CMK (cell line): ENCODE measurements at places on chromosomes 11 and 22.

DNA sequence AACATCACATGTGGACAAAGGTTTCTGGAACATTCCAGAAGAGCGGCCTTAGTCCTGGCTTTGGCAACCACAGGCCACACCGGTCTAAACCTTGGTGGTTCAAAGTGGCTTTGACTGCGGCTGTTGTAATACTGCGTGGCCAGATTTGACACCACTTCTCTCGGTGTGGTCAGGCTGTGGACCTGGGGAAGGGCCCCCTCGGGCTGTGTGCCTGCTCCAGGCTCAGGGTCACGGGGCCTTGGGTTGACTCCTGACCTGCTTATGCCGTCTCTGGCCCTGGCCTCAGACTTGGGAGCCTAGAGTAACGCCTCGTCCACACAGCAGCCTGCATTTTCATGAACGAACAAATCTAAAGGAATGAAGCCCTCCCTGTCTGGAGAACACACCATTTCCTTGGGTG is 118.0 kb downstream of the PHF21B start:
- no peak for DNase-seq

- no peak for DNase-seq
Measured at GRCh38 chr11:75229466-75229865, 11.1 kb upstream of the TPBGL start.

DNA sequence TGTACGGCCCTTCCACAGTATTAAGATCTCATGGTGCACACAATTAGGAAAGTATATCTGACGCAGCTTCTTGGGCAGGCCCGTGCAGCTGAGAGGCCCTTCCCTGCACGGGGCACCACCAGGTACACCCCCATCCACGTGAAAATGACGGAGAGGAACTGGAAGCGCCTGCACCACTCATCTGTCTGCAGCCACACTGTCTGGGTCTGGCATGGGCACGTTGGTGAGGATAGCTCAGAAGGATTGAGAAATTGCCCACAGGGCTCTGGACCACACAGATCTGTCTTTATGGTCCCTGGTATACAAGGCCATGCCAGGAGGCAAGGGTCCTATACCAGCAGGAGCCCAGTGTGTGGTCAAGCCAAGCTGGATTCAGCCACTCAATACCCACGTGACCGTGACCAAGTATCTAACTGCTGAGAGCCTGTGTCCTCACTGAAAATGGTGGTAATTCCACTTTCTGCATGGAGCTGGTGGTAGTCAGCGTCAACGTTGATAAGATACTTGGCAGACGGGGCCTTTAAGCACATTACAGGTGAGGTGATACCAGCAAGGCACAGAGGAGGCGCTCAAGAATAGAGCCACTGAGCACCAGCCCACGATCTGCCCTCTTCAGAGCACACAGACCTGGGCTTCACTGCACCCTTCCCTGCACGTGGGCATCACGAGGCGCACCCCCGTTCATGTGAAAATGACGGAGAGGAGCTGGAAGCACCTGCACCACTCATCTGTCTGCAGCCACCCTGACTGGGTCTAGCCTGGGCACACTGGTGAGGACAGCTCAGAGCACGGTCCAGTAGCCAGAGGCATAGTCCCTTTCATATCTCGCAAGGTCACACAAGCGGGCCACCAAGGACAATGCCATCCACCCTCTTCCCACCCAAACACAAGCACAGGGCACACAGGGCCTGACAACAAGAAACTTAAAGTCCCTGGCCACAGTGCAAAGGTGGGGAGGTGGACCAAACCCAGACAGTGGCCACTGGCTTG is 28.4 kb downstream of the SHANK2 start:
- DNase-seq: no peak

DNA sequence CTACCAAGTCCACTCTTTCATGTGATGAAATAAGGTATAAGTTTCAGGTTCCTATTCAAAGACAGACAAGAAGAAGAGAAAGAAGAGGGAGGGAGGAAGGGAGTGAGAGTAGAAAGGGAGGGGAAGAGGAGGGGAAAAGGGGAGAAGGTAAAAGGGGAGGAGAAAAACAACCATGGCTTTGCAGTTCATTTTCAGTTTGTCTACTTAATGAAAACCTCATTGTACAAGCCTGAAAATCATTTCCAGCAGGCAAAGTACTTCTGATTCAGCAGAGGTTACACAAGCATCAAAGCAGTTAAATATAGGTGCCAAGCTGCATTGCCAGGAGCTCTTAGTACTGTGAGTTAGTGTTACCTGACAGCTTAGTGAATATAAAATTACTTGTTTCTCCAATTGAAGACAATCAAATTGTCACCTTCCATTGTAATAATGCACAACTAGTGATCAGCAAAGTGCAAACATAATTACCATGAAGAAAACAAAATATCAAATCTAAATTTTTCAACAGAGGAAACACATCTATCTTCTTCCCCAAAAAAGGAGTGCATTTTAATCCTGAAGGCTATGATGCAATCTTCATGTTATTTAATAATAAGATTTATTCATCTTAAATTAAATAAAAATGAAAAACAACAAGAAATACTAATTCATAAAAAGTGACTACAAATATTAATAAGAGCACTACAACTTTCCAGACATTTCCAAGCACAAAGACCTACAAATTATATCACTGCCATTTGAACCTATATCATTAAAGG is 8.2 kb downstream of the SOX6 start:
- no peak for DNase-seq

GRCh38 chr11:67542971-67543370 is 19.7 kb upstream of the CABP2 start:
- DNase-seq: no peak

GRCh38 chr11:45238724-45239123 is 47.4 kb downstream of the SYT13 start:
- DNase-seq: no peak

- DNase-seq: no peak
Measured at GRCh38 chr11:130511765-130512164, 63.3 kb downstream of the ADAMTS15 start.

GRCh38 chr11:32894149-32894827 is 1.7 kb downstream of the QSER1 start:
- no peak for DNase-seq

DNA sequence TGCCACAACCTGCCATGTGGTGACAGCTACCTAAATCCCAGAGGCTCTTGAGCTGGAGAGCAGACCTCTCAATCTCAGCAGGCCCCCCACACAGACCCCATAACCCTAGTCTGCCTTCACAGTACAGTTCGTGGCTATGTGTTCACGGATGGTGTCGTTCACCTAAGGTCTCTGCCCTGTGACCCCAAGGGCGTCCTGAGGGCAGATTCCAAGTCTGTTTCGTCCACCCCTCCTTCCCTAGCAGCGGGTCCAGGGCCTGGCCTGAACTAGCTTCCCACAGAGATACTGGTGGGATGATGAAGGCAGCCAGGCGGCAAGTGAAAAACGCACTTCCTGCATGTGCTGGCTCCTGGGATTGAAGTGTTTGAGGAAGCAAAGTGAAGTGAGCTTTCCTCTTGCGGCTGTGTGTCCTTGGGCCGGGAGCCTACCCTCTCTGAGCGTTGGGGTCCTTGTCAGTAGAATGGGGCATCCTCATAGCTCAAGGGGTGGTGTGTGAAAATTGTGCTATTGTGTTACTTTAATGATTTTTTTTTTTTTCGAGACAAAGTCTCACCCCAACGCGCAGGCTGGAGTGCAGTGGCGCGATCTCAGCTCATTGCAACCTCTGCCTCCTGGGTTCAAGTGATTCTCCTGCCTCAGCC is 70.1 kb downstream of the LRP5 start:
- no peak for DNase-seq
